Uterus (tissue), 4 donors: ENCODE measurements at places on chromosomes 3 and 15. TPM values are rescaled to one million over a fixed set of nuclear protein-coding genes. Genes with fewer than 3 reads are reported as not detected.

Gene GATM
- total RNA-seq, result 19.2 TPM

Gene TNFSF10
- total RNA-seq, result 26.9 TPM

- DNase-seq, result no peak
Measured at GRCh38 chr3:183966361-183966791, 51.3 kb downstream of the ABCC5 start.

DNA sequence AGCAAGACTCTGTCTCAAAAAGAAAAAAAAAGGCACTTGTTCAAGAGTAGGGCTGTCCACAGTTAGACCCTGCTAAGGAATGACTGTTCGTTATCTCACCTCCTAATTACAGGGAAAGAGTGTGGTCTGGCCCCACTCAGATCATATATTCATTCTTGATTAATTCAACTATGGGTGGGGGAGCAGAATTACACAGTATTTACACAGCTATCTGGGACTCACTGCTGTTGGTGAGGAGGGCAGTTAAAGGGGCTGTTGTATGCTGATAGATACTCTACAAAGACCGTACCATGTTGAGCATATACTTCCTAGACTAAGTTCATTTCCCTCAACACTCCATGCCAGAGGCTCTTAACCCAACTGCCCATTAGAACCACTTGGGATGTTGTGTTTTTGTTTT is 3.8 kb upstream of the ZNF620 start:
- DNase-seq, result no peak
